ENCODE measurements at places on chromosomes 6 and 20.

DNA sequence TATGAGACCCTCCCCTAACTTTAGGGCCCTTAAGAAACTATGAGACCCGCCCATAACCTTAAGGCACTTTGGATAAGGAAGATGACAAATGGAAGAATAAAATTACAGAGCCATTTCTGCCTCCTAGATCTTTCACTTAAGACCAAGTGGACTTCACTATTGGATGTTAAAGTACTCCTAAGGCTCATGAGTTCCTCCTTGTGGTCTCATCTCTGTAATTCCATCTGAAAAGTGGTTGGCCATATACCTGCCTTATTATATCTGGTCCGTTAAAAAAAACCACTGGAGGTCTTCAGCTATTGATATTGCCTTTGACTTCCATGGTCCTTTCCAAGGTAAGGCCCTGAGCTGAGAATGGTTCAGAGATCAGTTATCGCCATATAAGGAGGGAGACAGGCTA, 310.3 kb downstream of the EYA4 start:
- no peak for DNase-seq

GRCh38 chr6:16494793-16495192, 256.4 kb downstream of the GMPR start:
- DNase-seq = no peak

DNA sequence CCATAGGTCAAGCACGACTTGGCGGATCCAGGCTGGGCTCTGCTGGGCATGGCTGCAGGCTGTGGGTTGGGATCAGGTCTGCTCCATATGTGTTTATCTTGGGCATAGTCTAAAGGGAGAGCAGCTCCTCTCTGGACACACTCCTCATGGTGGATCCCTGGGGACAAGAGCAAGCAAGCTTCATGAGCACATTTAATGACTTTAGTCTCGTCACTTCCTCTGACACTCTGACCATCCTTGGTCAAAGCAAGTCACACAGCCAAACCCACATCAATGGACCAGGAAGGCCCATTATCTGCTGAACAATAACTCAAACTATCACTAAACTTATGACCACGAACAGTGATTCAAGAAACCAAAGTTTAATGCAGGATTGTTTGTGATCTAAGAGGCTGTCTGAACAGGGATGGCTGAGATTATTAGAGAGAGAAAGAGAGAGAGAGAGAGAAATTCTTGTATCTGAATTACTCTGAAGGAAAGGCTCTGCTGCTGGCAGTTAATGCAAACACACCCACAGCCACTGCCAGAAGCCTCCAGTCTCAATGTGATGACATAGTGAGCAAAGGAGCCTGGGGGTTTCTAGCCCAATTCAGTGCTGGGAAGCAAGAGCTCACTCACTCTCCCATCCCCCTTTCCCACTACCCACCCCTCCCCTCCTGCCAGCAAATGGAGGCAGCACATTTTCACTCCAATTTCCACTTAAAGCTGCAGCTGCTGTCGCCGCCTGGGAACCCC, 490.2 kb upstream of the SULF2 start:
- DNase-seq = no peak

DNA sequence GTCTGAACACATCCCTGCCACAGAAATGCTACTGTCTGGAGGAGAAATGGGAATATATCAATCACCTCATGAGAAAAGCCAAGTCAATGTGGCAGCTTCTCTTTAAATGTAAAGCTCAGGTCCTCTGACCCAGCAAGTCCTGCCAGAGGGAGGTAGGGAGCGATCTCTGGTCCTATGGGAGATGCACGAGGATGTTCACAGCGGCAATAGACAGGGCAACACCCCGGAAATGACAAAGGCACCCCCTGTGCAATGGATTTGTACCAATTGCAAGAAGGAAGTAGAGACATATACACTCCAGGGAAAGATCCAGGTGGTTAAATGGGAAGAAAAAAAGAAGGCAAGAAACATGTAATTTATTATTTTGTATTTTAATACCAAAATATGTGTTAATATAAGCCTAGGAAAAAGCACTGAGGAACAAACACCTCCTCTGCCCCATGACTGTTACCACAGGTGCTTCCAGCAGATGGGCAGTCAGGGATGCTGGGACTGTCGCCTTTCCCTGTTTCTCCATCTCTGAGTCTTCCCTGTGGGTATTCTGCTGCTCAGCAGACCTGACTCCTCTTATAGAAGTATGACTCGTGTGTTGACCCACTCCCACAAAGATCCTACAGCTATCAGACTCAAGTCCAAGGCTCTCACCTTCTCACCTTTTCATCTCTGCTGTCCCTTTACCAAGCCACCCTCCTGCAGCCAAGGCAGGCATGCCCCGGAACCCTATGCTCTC, 20.8 kb downstream of the ATP9A start:
- no peak for DNase-seq

GRCh38 chr6:67219346-67219745, 1415.7 kb upstream of the ADGRB3 start:
- DNase-seq = no peak

DNA sequence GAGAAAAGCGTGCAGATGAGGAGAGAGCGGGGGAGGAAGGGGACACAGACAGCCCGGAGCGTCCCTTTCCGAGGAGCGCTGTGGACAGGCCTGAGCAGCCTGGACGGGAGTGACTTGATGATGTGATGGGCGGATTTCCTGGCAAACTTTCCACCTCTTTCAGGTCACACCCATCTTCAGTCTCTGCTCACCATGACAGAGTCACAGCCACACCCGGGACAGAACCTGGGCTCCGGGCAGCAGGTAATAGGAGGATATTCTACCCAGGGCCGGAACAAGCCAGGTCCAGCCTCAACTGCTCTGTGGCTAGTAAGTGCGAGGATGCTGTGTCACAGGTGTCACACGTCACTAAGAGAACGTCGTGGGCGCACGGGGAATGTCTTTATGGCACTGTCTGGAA, 84.3 kb downstream of the THBS2 start:
- no peak for DNase-seq

All from stimulated activated CD8-positive, alpha-beta memory T cell treated with anti-CD3 and anti-CD28 coated beads, Interleukin-15, amount 100 ng/mL, for 4 hours (primary cell).